ENCODE measurements at places on chromosomes 12 and 14.

- no peak for DNase-seq
These were observed 47.2 kb downstream of the DRAM1 start for GRCh38 chr12:101924618-101925017.

DNA sequence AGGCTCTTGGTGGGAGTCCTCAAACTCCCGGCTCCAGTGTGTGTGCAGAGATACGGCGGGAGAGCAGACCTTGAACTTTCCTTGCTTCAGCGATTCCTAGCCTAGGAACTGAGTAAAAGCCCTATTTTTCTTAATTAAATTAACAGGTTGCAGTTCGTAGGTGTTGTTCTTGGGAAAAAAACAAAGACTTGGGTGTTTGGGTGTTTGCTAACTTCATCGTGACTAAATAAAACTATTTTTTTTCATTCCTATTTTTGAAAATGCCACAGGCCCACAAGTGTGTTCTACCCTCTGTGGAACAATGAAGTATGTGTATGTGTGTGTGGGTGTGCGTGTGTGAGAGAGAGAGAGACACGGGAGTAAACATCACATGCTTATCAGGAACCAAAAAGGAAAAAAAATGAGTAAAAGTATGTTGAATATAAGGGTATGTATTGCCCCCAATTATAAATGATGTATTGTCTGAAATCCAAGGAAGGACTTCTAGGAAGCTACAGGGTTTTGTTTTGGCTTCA, 651 bp downstream of the TMEM117 start:
- peak; percentile 75 for DNase-seq

DNA sequence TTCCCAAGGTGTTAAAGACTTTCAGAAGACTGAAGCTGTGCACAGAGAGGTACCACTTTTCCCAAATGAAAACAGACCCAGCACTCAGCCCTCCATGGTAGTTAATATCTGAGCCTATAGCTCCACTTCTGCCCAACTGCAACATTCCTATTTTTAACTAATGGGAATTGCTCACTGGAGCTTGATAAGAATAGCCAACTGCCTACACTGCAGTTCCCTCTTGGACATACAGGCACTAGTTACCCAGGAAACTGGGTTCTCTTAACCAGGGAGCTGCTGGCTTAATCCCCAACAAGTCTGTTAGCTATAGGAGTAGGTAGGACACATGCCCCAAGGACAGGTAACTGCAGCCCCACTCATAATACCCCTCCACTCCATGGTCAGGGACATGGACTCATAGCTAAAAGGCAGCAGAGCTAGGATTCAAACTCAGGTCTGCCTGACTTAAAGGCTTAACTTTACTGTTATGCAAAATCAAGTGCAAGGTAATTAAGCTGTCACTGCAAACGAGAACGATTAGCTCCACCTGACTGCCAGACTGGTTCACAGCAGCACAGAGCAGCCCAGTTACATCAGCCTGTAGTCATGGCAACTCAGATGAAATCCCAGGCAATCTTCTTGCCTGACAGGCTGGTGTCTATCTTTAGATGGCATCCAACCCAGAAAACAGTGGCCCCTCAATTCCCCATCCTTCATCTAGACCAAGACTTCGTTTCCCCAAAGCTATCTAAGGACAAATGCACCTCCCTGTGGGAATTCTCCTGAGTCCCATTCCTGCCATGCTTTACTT, 77.1 kb upstream of the ACTN1 start:
- no peak for DNase-seq

- no peak for DNase-seq
These were observed 82.6 kb downstream of the CCDC92 start for GRCh38 chr12:123889848-123890535.

DNA sequence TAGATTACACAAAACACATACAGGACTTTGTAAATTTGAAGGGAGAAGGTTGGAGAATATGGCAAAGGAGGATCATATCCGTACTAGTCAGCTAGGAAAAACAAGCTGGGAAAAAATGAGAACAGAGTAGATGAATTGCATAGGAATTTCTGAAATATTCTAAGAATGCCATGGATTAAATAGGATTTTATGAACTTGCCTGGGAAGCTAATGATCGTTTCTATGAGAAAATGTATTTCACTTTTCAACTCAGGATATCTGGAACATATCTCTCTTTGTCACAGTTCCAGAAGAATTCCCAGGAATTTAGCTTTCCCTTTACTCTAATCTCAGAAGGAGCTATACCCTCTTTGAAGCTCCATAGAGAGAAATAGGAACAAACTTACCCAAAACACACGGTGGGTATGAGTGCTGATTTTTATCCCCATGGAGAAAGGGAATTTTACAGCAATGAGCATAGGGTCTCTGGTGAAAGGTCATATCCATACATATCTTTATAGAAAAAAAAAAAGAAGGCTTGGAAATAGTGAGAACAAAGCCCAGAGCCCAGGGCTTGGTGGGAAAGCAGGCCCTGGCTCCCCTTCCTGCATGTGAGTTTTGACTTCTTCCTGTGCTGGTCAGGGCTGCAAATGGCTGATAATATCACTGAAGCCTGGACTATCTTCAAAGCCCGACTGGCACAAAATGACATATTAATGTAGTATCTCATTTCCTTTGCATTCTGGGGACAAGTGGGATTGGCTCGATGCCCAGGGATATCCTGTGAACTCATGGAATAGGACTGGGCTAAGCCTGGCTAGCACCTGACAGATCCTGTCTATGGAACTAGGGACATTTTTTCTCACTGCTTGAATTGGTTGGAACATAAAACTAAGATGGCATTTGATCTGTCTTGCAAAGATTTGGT, 136.3 kb downstream of the AEBP2 start:
- peak; percentile 33 for DNase-seq

DNA sequence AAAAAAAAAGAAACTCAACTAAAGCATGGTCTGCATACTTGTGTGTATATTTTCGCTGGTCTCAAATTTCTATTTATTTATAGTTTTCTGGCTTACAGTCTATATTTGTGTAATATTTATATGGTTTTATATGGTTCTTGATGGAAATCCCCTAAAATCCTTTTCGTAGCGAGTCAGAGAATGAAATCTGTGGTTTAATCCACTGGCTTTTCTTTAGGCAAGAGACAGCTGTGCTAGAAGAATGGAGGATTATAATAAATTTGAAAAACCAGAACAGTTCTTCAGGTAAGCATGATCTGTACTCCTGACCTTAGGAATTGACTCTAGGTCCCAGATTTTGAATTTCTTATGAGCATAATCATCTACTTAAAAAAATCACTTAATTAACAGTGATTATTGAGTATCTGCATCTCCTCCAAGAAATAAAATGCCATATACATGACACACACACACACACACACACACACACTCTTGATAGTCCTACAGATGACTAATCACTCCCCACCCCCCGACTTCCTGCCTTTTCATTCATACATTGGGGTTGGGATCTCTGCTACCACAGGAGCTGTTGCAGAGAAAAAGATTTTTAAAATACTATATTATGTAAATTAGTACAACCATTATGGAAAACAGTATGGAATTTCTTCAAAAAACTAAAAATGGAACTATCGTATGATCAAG, 113.4 kb downstream of the CRADD start:
- DNase-seq: no peak

- DNase-seq: no peak
These were observed 218.3 kb upstream of the CNTN1 start for GRCh38 chr12:40473962-40474361.

DNA sequence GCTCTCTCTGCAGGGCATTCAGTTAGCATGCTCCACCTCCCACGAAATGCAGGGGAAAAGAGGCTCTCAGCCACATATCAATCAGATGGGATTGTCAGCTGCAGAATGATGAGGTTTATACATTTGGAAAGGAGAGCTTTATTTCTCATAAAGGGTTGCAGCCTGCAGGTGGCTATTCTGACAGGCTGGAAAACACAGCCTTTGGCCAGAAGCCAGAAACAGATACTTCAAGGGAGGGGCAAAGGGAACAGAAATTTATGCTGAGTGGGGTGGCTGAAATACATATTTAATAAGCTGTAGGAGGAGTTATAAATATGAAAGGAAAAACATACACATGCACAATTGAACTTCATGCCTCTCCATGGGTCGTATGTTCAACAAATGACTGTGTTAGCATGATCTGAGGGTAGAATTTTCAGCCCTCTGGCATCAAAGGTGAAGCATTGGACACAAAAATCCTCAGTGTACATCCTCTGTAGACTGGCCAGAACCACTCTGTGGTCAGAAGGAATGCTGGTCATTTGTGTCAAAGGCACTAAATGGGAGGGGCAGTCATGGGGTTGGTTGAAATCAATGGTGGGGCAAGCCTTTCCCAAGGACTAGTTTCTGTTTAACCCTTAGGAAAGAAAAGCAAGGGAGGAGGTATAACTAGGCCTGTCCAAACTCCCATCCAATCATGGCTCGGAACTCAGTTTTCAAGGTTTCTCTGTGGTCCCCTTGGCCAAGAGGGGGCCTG, 62.4 kb downstream of the TMX1 start:
- no peak for DNase-seq

- no peak for DNase-seq
These were observed 44.2 kb upstream of the FBXO21 start for GRCh38 chr12:117234441-117234840.

GRCh38 chr14:103057028-103057371, 349 bp downstream of the CDC42BPB start:
- no peak for DNase-seq

DNA sequence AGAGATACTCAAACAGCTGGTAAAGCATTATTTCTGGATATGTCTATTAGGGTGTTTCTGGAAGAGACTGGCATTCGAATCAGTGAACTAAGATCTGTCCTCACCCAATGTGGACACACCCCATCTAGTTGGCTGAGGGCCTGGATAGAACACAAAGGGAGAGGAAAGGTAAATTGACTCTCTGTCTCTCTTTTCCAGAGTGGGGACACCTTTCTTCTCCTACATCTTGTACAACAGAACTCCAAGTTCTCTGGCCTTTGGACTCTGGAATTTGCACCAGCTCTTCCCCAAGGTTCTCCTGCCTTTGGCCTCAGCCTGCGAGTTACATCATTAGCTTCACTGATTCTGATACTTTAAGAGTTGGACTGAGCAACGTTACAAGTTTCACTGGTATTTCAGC, 1253.9 kb downstream of the SLC16A7 start:
- no peak for DNase-seq

DNA sequence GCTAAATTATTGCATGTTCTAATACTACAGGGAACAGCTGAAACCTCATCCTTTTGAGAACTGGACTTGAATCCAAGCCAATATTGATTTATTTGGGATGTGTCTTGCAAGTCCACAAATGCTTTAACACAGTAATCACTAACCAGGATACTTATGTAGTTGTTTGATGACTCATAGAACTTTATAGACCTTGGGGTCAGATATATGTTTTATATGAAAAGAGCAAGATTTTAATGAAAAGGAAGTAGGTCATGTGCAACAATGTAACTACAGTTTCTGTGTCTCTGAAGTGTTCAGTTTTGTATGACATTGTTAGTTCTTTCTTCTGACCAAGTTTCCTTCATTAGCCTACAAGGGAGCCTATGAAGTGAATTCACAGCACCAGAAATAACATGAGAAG, 352.0 kb downstream of the ZFP36L1 start:
- no peak for DNase-seq

DNA sequence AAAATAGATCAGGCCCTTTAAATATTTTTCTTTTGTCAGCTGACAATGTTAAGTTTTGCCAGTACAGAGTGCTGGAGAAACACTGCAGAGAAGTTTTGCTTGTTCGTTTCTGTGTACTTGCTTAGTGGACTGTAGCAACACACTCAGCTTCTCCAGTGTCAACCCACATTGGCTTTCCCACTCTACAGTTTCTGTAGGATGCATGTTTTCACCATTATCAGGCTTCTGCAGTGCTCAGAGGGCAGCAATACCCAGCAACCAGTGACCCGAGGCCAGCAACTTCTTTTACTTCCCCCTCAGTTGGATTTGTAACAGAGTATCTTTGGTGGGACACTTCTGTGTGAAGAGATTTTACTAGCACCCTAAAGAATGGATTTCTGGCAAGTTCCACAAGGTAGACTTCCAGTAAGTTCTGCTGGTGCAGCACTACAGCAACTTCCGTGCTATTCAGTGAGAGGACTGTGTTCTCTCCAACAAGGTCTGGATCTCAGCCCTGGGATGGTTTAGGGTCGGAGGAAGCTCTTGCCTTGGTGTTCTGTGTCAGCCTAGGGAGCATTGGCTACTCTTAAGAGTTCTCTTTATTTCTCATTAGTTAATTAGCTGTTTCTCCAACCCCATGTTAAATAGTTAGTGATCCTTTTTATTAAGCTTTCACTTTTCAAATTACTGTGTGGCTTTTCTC, 70.4 kb downstream of the FUT8 start:
- no peak for DNase-seq

DNA sequence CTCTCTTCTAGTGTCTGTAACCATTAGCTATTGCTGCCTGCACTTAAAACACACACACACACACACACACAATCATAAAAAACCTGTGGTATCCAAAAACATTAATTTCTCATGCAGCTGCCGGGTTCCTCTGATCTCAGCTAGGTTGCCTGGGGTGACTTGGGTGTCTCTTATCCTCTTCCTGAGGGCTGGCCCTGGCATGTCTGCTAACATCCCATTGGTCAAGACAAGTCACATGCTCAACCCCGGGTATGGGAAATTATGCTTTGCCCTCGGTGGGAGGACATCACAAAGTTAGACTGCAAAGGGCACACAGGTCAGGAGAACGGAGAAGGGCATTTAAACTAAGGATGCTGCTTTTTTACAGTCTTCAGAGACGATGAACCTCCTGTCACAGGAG, 55.7 kb downstream of the TRPV4 start:
- DNase-seq: no peak

DNA sequence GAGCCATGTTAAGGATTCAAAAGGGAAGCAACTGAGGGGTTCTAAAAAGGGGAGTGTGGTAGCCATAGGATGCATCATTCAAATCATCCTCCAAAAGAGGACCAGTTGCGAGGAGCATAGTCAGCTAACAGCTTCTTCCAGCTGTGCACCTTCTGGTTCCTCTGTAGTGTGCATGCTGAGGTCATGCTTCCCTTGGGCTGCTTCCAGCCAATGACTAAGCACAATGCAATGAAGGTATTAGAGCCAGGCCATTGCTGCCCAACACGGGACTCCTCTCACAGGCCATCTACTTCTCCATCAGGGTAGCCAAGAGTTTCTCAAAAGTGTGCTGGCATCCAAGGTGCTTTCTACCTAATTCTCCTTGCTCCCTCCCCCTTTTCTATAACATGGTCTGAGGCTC, 69.2 kb upstream of the ARID2 start:
- DNase-seq: no peak

DNA sequence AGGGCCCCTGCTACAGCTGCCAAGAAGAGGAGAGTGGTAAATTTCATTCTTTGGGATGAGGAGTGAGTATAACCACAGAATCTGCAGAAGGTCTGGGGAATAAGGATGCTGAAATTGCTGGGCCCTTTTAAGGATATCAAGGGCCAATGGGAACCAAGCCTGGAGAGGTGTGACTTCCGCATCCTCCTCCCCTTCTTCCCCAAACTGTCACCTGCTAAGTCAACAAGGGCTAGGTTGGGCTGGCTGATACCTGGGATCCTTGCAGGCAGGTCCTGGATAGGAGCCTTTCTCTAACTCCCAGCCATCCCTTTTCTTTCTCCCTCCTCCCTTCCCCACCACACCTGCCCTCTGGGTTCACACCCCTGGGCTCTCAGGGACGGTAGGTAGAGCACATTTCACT, at the start of gene LACRT:
LACRT (minus strand) TSS at position 101 of the 400 bp plus-strand sequence; CDS start at position 47, 54 bp downstream.
- DNase-seq: no peak
